ENCODE measurements at places on chromosomes 4 and X.

- no peak for DNase-seq
Observed at GRCh38 chr4:7224001-7224400, 31.7 kb downstream of the SORCS2 start.

DNA sequence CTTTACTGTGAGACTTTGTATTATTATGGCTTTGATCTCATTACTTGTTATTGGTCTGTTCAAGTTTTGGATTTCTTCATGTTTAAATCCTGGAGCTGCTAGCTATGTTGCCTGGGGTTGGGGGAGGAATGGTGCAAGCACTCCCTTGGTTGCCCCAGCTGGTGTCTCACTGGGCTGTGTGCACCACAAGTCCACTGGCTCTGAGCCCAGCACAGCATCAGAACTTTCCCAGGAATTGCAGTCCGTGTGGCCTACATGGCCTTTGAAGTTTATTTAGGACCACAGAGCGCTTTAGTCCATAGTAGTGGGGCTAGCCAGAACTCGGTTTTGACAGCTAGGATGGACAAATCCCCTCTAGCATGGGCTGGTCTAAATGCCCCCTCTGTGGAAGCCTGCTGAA, 278.8 kb upstream of the RPS6KA3 start:
- no peak for DNase-seq

DNA sequence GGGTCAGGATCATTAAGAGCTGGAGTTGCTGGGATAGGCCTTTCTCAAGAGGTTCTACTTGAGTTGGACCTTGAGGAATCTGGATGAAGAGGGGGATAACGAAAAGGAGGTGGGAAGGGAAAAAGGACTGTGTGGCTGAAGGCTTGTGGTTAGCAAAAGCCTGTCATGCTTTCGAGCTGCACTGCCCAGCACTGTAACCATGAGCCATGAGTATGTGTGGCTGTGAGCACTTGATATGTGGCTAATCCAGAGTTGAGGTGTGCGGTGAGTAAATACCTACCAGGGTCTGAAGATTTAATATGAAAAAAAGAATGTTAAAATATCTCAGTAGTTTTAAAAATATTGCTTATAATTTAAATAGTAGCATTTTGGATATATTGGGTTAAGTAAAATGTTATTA, 11.4 kb downstream of the TMEM165 start:
- no peak for DNase-seq

- no peak for DNase-seq
Observed at GRCh38 chr4:152579916-152580315, 44.0 kb upstream of the FBXW7 start.

- peak; percentile 2 for DNase-seq
Observed at GRCh38 chr4:169115897-169116254, 105.8 kb upstream of the CBR4 start.

- DNase-seq: no peak
Observed at GRCh38 chrX:10007621-10008020, 40.5 kb downstream of the CLDN34 start.

- DNase-seq: no peak
Observed at GRCh38 chrX:83521905-83522304, 13.8 kb downstream of the POU3F4 start.

DNA sequence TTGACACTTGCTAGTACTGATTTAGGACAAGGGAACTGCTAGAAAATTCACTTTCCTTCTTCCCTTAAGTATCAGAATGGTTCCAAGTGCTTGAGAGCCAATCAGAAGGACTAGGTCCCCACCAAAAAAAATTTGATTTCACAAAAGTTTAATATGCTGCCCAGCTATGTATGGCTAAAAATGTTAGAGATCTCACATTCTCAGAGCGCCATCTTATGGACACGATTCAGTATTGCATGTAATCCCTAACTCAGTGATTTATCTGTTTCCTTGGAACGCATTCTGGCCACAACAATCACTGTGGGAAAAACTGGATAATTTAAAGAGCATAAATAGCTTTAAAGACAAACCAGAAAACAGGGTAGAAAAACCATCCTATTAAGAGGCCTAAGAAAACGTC, 255.1 kb upstream of the GPC4 start:
- DNase-seq: no peak

DNA sequence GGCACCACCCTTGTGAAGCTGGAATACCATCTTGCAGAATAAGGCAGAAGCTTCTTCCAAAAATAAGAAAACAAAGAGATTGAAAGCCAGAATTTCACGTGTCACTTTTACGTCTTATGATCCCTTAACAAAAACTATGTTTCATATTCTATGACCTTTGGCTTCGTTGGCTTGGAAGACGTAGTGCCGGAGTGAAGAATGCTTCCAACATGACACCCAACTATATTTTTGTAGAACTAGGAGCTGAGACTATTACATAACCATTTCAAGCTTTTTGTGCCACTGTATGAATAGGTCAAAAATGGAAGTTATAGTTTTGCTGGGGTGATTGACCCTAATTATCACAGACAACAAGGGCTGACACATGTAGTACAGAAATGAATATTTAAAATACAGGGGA, 996.2 kb downstream of the ADGRL3 start:
- DNase-seq: no peak

- no peak for DNase-seq
Observed at GRCh38 chrX:471281-471680, 84.6 kb upstream of the PPP2R3B start.

DNA sequence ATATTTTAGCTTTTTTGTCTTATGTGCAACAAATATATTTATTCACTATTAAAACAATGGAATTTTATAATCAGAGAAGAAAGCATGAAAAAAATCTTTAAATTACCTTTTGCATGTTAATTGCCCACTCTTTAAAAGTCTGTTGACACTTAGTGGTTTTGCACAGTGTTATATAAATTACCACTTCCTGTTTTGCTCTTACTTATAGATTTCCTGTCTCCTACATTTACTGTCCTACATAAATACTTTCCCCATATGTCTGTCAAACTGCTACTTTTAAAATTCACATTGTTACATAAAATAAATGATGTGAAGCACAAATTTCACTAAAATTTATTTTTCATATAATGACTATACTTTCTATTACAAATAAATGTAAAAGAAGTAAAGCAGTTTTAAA, 161.1 kb upstream of the NDST4 start:
- no peak for DNase-seq

DNA sequence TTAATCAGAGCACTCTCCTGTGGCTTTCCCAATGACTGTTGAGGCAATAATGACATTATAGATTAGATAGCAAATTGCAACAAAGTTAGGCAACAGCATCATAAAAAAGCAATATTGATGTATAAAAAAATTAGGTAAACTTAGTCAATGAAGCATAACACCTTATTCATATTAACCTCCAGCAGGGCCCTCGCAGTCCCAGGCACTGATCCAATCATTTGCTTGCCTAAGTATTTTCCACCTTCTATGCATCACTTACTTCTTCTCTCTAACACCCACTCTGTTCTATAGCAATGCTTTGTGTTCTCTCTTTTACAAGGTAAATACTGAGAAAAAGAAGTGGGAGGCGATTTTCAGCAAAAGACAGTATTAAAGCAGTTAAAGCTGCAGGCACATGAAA, 833.5 kb upstream of the ADGRL3 start:
- DNase-seq: no peak

Measured in stimulated activated CD4-positive, alpha-beta T cell treated with anti-CD3 and anti-CD28 coated beads, Interleukin-15, amount 100 ng/mL, for 24 hours (primary cell).